ENCODE measurements at places on chromosomes 1 and 21.

DNA sequence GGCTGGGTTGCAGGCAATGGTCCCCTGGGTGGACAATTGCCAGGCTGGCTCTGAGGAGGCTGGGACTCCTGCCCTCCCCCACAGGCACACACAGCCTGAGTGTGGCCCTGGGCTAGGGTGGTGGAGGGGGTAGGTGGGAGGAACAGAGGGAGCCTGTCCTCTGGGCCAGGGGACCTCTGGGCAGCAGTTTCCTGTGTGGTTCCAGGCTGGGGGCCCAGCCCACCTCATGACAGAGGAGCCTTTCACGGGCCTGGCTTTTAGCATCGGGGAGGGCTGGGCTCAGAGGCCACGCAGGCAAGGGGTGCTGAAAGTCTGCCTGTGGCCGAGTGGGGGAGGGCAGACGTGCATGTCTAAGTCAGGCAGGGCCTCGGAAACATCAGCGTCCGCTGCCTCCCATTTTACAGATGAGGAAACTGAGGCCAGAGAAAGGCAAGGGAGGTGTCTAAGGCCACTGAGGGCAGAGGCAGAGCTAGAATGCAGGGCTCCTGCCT lies 7.0 kb downstream of the EXTL1 start:
- peak; percentile 70 for DNase-seq

GRCh38 chr1:156862584-156862983 lies 1.9 kb downstream of the NTRK1 start:
- no peak for DNase-seq

DNA sequence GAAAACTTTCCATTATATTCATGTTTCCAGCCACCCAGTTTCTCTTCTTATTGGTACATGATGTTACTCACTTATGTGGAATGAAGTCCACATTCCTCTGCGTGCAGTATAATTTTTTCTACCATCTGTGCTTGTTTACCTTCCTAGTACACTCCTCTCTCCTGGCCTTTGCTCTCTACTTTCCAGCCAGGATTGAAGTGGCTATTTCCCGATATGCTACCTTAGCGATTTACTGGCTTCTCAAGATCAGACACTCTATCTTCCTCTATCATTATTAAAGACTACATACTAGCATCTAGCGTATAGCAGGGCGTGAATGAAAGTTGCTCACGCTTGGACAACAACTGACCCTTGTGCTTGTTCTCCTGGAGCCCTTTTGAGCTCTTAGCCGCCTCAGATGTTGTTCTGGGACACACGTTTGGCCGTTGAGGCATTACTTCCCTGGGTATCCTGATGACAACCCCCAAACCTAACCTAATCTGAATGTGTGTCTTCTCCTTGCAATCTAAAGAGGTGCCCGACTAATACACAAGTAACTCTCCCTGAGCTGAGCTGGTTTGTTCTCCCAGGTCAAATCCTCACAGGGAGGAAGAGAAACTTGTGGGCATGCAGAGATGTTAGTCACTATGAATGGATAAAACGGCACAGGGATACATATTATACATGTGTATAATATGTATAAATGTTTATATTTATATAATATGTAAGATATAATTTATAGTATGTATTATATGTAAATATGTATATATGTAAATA lies 13.4 kb upstream of the MTARC2 start:
- DNase-seq: no peak

DNA sequence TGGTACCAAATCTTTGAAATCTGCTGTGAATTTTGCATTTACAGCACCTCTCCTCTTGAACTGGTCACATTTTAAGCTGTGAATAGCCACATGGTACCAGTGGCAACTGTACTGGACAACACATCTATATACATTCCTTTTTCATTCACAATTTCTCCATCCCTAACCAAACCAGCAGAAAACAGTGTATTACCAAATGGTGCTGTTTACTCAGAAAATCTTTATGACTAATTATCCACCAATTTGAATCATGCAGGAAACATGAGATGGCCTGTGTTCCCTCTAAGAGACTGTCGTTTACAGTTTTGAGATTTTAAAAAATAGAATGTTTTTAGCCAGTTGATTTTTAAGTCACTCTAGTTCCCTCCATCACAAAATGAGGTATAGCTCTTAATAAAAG lies 17.6 kb upstream of the CCT8 start:
- DNase-seq: no peak

- DNase-seq: no peak
These were observed 6.5 kb downstream of the WLS start for GRCh38 chr1:68225781-68226180.

GRCh38 chr1:151145304-151146071 lies 943 bp downstream of the SEMA6C start:
- peak; percentile 63 for DNase-seq

GRCh38 chr1:79859212-79859948 lies 852.9 kb upstream of the ADGRL4 start:
- no peak for DNase-seq

GRCh38 chr1:208065862-208066261 lies 154.9 kb upstream of the CD34 start:
- DNase-seq: no peak

DNA sequence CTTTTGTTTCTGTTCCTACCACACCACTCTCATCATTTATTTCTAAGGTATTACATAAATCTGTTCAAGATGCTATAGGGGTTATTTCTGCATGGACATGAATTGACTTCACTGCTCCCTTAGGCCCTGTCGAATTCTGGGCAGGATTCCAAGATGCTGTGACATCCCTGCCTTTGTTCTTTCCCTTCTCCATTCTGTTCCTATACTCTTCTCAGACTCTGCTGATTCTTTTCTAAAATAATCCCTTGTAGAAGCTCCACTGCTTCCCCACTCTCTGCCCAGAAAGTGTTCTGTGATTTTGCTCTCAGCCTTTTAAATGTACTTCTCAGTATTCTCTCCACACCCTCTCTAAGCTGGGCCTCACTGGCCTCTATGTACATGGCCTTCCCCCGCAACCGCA lies 99.2 kb downstream of the PHTF1 start:
- DNase-seq: no peak

DNA sequence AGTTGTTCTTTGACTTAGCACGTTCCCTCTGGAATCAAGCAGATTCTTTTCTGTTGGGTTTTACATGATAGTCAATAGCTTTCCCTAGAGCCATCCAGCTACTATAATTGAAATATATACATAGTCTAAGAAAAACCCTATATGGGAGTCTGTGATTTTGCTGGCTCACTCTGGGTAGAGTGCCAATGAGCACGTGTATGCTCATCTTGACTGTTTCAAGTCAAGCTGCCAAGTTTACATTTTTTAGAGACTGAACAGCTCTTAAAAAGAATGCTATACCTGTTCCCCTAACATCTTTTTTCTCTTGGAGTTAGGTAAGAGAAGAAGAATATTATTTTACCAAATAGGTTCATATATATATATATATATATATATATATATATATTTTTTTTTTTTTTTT lies 182.8 kb upstream of the NRIP1 start:
- DNase-seq: no peak

GRCh38 chr1:53046930-53047329 lies 15.1 kb upstream of the PODN start:
- DNase-seq: peak; percentile 34

DNA sequence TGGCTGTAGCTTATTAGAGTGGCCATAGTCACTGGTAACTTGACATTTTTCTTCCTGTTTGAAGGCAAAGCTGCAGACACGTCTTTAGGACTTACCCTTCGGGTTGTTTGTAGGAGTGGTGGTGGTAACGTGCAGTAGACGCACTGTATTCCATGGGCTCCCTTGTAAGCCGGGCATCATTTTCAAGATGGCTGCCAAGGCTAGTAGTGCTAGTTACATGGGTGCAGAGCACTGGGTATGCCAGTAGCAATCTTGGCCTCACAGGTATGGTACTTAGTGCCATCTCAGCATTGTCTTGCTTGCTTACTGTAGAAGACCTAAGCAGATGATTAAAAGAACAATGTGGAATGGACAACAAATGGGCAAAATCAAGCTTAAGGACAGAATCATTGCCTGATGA lies 1.9 kb downstream of the YBX1 start:
- no peak for DNase-seq

GRCh38 chr1:212207822-212208520 lies 77.2 kb upstream of the PPP2R5A start:
- DNase-seq: no peak

DNA sequence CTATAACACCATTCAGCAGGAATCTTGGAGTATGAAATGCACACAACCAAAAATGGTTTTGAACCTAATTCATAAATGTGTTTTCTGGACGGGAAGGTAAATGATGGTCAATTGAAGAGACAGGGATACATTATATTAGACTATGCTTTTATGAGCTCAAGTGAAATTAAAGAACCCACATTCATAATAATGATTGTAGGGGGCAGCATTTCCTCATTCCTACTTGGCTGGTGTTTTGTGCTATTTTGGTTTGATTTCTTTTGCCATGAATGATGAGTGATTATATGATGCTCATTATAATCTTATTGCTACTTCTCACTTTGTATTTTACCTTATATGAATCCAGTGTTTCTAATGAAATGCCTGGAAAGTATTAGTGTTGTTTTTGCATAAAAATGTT lies 372 bp downstream of the OR2L3 start:
- no peak for DNase-seq

GRCh38 chr1:220594356-220594755 lies 66.4 kb downstream of the MARK1 start:
- DNase-seq: no peak

- DNase-seq: no peak
These were observed 12.5 kb downstream of the KRTAP8-1 start for GRCh38 chr21:30800605-30801004.

GRCh38 chr1:203225071-203225470 lies 4.4 kb downstream of the CHIT1 start:
- no peak for DNase-seq

- no peak for DNase-seq
These were observed 16.5 kb upstream of the EPHA2 start for GRCh38 chr1:16172218-16172830.

GRCh38 chr1:204623365-204623893 lies 62.1 kb downstream of the LRRN2 start:
- no peak for DNase-seq

DNA sequence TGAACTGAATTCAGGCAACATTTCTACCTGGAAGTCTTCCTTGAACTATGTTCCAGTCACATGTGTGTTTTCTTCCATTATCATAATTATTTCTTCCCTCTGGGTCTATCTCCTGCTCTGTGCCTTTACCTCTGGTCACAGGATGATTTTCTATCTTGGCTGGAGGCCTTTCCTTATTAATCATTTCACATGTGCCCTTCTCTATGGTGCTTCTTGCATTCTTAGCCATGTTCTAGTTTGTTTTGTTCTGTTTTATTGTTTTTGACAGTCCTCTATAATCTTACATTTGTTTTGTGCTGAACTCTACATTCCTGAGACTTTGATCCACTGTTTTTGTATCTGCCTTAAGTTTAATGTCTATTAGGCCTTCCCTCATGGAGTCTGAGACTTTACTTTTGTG lies 51.0 kb downstream of the SGIP1 start:
- DNase-seq: no peak

DNA sequence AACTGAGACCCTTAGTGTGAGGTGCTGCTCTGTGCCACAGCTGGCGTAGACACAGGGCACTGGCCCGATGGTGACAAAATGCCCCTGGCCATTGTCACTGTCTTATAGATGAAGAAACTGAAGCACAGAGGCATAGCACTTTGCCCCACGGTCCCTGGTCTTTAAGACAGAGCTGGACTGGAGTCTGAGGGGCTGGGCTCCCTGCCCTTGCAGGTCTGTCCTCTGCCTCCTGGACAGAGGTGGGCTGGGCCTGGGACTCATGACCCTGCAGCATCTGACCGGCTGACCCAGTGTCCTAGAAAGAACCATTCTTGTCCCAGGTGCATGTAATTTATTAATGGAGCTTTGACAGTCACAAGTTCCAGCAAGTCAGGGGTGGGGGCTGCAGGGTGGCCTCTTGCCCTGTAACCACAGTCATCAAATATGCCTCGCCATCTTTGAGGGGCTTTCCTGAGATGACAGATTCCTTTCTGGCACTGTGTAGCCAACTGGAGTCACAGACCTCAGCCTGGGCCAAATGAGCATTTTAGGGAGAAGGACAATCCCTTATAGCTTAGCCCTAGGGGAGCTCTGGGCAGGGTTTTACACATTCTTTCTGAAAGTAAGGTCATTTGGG lies 6.1 kb downstream of the SLFNL1 start:
- no peak for DNase-seq

DNA sequence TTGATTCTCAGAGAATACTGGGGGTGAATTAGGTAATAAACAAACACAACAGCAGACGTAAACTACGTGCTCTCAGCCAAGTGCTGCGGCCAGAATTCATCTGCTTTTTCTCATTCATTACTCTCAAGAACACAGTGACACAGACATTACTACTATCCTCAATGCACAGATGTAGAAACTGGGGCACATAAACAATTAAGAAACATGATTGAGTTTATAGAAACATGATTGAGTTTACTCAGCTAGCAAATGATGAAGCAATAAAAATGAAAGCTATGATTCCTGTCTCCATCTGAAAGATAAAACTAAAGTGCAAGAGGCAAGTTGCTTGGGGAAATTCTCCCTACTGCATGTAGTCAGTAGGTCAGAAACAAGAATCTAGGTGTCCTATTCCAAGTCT lies 140.5 kb downstream of the IFI44 start:
- DNase-seq: no peak

- no peak for DNase-seq
These were observed 163.3 kb downstream of the DHRS3 start for GRCh38 chr1:12454406-12455391.
